ENCODE measurements at places on chromosomes 13 and 19.

DNA sequence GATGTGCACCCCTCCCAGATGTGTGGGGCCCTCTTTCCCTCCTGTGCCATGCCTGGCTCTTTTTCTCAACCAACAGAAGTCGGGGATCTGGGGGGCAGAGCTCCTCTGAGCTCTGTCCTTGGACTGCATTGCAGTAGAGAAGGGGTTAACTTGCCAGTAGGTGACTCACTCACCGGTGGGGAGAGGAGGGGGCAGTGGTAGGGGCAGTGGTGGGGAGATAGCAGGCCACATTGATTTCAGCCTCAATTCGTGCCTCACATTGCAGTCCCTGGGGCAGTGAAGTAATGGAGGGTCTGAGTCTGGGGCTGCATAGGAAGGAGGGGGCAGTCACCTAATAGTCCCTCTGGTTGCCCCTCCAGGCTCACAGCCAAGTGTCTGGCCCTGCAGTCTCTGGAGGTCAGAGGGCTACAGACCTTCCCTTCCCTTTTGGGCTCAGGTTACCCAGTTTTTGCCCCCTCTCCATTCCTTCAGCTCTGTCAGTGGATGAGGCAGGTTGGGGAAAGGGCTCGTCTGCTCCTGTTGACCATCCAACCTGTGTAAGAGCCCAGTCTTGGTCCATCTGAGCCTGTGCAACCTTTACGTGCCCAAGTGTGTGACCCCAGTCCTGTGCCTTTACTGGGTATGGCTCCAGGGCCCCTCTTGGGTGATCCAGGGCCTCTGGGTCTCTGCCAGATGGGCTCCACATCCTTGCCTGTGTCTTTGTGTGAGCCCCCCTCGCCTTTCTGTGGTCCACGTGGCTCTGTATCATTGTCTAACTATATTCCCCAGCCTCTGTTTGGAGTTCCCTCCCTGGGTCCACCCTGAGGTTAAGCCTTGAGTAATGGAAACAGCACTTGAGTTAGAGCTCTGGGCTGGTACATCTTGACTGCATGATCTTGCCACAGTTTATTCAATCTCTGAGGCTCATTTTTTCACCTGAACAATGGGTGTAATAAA lies 13.0 kb downstream of the CIC start:
- no peak for DNase-seq

DNA sequence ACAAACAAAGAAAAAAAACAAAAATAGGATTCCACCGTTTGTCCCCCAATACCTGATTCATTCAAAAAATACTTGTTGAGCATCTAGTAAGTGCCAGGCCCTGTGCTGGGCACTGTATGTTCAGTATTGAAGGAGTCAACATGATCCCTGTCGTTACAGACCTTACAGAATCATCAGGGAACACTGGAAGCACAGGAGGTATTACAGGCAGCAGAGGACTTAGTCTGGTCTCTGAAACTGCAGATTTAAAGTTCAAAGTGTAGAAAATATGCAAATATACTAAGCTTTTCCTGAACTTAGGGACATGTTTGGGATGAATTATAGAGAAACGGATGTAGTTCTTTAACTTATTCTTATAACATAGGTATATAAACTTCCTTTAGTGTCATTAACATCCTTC lies 160.7 kb upstream of the RFC3 start:
- DNase-seq, result no peak

- DNase-seq, result no peak
Measured at GRCh38 chr19:14404312-14404711, 14.8 kb downstream of the DDX39A start.

- no peak for DNase-seq
Measured at GRCh38 chr13:44147233-44147632, 226.4 kb upstream of the SERP2 start.

GRCh38 chr13:41236369-41236768 lies 27.0 kb downstream of the MTRF1 start:
- no peak for DNase-seq

GRCh38 chr13:91359111-91359510 lies 11.6 kb downstream of the MIR17HG start:
- DNase-seq, result no peak

- no peak for DNase-seq
Measured at GRCh38 chr13:108915634-108916512, 286.5 kb downstream of the MYO16 start.
